ENCODE measurements at places on chromosomes 3 and 15. TPM values are rescaled to one million over a fixed set of nuclear protein-coding genes. Genes with fewer than 3 reads are reported as not detected.

DNA sequence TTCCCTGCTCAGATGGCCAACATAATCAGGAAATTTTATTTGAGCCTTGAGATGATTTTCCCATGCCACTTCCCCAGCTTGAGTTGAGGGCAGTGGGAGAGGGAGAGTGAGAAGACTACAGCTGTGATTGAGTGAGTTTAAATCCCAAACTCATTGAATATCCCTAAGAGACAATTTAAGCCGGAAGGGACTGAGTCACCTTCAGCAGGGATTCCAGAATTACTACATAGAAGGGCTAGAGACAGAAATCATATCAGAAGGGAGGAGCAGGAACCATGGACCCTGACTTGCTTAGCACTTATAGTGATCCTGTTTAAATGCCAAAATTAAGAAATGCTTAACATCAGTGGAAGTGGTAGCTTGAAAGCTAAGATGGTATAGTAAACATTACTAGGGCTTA is 312.2 kb upstream of the SLCO3A1 start:
- no peak overlapping the region for H3K27ac ChIP-seq
- H3K4me1 ChIP-seq: no peaks in the 10 kb centered on the region
- H3K4me3 ChIP-seq: no peak overlapping the region
- DNase-seq: no peak

Gene MKRN3
- 3.0 TPM for total RNA-seq

Gene C3orf22
- total RNA-seq: not detected

- peak; percentile 40 for DNase-seq
- peaks cover 84% of the 10 kb centered on the region for H3K27me3 ChIP-seq
- peaks cover 2% of the 10 kb centered on the region for H3K36me3 ChIP-seq
- H3K4me3 ChIP-seq: peak within 1 kb of the TSS; percentile 83
- peaks cover 42% of the 10 kb centered on the region for H3K4me1 ChIP-seq
- peak within 1 kb of the TSS; percentile 75 for H3K27ac ChIP-seq
Measured at GRCh38 chr3:194135806-194136518, at the start of gene HES1. Gene HES1, plus strand, starts transcription at chr3:194136148. Its CDS starts 233 bp downstream, at chr3:194136381.

GRCh38 chr3:49703443-49703927 is 14.1 kb downstream of the RNF123 start:
- DNase-seq: peak; percentile 70
- no peak overlapping the region for H3K4me3 ChIP-seq
- H3K27ac ChIP-seq: peak overlapping the region; percentile 61
- peaks cover 5% of the 10 kb centered on the region for H3K4me1 ChIP-seq
- H3K36me3 ChIP-seq: no peaks in the 10 kb centered on the region
- no peaks in the 10 kb centered on the region for H3K27me3 ChIP-seq

Gene EOGT
- 14.7 TPM for total RNA-seq

Gene PLA1A
- total RNA-seq: not detected

- no peaks in the 10 kb centered on the region for H3K4me1 ChIP-seq
- no peaks in the 10 kb centered on the region for H3K36me3 ChIP-seq
- no peak overlapping the region for H3K4me3 ChIP-seq
- H3K27ac ChIP-seq: no peak overlapping the region
Measured at GRCh38 chr3:131812433-131812832, 222.4 kb downstream of the CPNE4 start.

Gene CAMK2N2
- not detected for total RNA-seq

DNA sequence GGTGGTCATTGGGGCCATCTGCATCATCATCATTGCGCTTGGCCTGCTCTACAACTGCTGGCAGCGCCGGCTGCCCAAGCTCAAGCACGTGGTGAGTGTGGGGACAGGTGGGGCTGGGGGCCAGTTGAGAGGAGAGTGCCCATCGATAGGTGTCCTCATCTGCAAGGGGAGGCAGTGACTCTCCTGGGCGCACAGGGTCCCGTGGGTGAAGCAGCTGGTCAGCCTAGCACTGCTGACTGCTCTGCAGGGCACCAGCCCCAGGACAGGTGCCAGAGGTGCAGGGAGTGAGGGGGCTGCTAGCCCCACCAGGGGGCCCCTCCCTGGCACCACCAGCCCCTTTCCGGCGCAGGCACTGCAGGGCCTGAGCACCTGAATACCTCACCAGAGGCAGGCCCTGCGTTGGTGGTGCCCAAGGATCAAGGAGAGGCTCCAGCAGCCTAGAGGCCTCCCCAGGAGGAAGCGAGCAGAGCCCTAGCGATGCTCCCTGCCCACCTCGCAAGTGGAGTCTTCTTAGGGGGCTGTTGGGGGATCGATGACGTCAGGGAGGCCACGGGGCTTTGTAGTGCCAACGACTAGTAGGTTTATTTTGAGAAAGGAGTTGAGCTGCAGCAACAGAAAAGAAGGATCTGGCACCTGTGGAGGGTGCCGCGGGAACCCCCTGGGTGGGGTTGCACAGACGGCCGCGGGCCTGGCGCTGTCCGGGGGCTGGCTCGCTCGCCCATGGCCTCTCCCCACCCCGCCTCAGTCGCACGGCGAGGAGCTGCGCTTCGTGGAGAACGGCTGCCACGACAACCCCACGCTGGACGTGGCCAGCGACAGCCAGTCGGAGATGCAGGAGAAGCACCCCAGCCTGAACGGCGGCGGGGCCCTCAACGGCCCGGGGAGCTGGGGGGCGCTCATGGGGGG is 976 bp upstream of the ABTB1 start:
- no peaks in the 10 kb centered on the region for H3K36me3 ChIP-seq
- H3K4me3 ChIP-seq: peak overlapping the region; percentile 94
- peaks cover 20% of the 10 kb centered on the region for H3K4me1 ChIP-seq
- H3K27me3 ChIP-seq: no peaks in the 10 kb centered on the region
- H3K27ac ChIP-seq: peak overlapping the region; percentile 99

GRCh38 chr3:134801204-134801958 is 6.3 kb downstream of the EPHB1 start:
- peak overlapping the region; percentile 36 for H3K27ac ChIP-seq
- peaks cover 38% of the 10 kb centered on the region for H3K4me1 ChIP-seq
- peaks cover 4% of the 10 kb centered on the region for H3K36me3 ChIP-seq
- no peak for DNase-seq
- H3K27me3 ChIP-seq: peaks cover 55% of the 10 kb centered on the region
- H3K4me3 ChIP-seq: no peak overlapping the region

DNA sequence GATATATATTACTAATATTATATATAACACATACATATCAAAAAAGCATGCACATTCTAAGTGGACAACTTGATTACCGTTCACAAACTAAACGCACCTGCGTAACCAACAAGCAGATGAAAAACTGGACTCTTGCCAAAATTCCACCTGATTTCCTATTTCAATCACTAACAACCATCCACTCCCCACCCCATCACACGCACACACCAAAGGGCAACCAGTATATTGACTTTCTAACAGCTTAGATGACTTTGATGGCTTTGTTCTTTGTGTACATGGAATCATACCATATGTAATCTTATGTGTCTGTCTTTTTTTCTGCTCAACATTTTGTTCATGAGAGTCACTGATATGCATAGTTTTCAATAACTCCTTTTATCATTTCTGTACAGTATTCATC is 496.8 kb upstream of the ARRDC4 start:
- H3K27ac ChIP-seq: no peak overlapping the region
- no peaks in the 10 kb centered on the region for H3K4me1 ChIP-seq
- H3K36me3 ChIP-seq: no peaks in the 10 kb centered on the region
- H3K4me3 ChIP-seq: no peak overlapping the region

- no peak within 1 kb of the TSS for H3K27ac ChIP-seq
- H3K4me1 ChIP-seq: peaks cover 3% of the 10 kb centered on the region
- peak within 1 kb of the TSS; percentile 61 for H3K4me3 ChIP-seq
Measured at GRCh38 chr15:79431636-79432344, at the start of gene MINAR1. Gene MINAR1, plus strand, starts transcription at chr15:79432336. Its CDS starts 23,812 bp downstream, at chr15:79456148.

GRCh38 chr15:32887090-32887489 is 169.3 kb downstream of the GREM1 start:
- DNase-seq: no peak
- H3K4me3 ChIP-seq: no peak overlapping the region
- H3K27me3 ChIP-seq: peaks cover 6% of the 10 kb centered on the region
- no peaks in the 10 kb centered on the region for H3K4me1 ChIP-seq

GRCh38 chr15:45110256-45110820 is 3.6 kb downstream of the DUOX2 start:
- no peak overlapping the region for H3K27ac ChIP-seq
- peaks cover 57% of the 10 kb centered on the region for H3K27me3 ChIP-seq
- H3K4me1 ChIP-seq: peaks cover 14% of the 10 kb centered on the region
- no peaks in the 10 kb centered on the region for H3K36me3 ChIP-seq

DNA sequence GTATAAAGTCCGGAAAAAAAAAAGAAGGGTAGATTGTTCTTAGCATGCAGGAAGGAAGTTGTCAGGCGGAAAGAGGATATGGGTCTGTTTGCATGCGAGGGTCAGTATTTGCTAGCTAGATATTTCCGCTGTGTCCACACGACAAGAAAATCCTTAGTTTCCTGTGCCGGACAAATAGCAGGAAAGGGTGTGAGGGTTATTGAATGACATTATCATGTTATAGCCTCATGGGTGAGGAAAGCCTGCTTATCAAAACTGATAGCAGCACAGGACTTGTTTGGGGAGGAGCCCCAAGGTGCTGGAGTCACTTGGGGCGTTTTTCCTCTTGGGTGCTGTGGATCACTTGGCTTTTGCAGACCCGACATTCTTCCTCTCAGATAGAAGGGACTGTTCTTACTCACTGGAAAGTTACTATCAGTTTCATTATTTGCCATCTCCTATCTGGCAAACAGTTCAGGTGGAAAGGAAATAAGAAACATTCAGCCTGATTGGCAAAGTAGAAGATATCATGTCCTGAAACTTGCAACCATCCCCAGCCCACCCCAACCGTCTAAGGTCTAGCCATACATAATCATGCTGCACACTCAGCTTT is 127.2 kb upstream of the DPH6 start:
- DNase-seq: no peak
- peak overlapping the region; percentile 72 for H3K27ac ChIP-seq
- no peaks in the 10 kb centered on the region for H3K36me3 ChIP-seq
- H3K4me1 ChIP-seq: peaks cover 10% of the 10 kb centered on the region
- H3K4me3 ChIP-seq: peak overlapping the region; percentile 61

- H3K27ac ChIP-seq: no peak overlapping the region
- no peak for DNase-seq
- no peak overlapping the region for H3K4me3 ChIP-seq
Measured at GRCh38 chr3:102091358-102091757, 242.0 kb downstream of the NFKBIZ start.

DNA sequence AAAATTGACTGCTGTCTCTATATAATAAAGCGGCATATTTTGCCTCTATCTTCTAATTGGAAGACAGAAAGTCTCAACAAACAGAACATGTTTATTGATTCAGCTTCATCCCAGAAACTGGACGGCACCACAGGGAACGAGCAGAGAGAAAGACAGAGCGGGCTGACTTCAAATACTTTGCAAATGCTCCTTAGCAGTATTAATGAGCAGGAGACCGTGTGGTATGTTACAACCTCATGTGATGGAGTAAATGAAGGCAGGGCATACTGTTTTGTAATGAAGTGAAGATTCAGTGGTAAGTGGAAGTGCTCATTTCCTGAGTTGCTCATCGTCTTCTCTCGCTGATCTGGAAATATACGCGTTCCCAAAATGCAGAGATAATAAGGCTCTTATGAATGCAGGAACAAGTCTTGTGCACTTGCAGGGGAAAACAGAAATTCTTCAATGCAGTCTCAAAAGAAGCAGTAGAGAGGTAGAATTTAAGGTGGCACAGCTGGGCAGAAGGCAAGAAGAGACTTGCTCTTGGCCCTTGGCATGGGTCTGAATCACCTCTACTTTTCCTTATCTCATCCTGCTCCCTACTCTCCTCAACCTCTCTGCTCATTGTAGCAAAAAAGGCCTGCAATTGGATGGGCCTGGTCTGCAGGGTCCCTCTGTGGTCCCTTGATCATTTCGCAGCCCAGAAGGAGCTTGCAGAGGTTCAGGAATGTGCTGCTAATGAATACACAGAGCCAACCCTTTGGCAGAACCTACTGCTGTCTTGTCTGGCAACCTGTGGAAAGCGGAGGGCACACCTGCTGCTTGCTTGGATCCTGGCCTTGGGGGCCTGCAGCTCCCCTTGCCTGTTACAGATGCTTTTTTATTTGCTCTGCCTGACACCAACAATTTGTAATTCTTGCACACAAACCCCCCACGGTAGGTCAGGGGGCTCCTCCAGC is 604.9 kb upstream of the CFAP20DC start:
- H3K4me1 ChIP-seq: no peaks in the 10 kb centered on the region
- DNase-seq: no peak
- H3K27ac ChIP-seq: no peak overlapping the region
- H3K27me3 ChIP-seq: peaks cover 6% of the 10 kb centered on the region

Gene FBXL2
- total RNA-seq: not detected

- no peaks in the 10 kb centered on the region for H3K27me3 ChIP-seq
- peaks cover 14% of the 10 kb centered on the region for H3K36me3 ChIP-seq
- H3K27ac ChIP-seq: peak overlapping the region; percentile 90
- DNase-seq: no peak
- H3K4me1 ChIP-seq: peaks cover 69% of the 10 kb centered on the region
Measured at GRCh38 chr3:46986055-46986730, 6.7 kb downstream of the NBEAL2 start.

Gene PCOLCE2
- total RNA-seq: not detected

Gene PPP2R3A
- total RNA-seq: 0.23 TPM

DNA sequence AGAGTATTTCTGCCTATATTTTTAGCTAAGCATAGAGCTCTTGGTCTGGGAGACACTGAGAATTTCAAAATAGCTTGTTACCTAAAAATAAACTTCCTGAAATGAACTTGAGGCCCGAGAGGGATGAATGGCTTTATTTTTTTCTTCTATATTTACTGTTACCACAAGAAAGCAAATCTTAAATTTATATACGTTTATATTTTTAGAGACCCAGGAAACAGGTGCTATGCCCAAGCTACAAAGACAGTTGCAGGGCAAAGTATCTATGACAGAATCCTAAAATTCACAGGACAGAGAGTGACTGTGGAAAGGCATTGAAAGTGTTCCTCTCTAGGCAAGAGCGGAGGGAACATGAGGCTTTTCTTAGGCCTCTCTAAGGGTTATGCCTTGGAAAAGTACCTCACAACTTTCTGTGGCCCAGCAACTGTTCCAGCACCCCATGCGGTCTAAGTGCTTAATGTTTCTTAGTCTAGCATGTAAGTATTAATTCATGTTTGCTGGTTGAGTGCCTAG is 36.5 kb downstream of the TGFBR2 start:
- H3K4me1 ChIP-seq: peaks cover 89% of the 10 kb centered on the region
- peak overlapping the region; percentile 76 for H3K4me3 ChIP-seq
- DNase-seq: no peak
- no peaks in the 10 kb centered on the region for H3K27me3 ChIP-seq
- H3K27ac ChIP-seq: peak overlapping the region; percentile 95

Gene ZCWPW2
- total RNA-seq: 0.79 TPM

GRCh38 chr3:87873136-87873535 is 185.7 kb downstream of the CGGBP1 start:
- no peak overlapping the region for H3K27ac ChIP-seq
- H3K4me3 ChIP-seq: no peak overlapping the region
- H3K36me3 ChIP-seq: no peaks in the 10 kb centered on the region
- DNase-seq: no peak
